ENCODE measurements at places on chromosomes 1 and 21.

- DNase-seq: no peak
Measured at GRCh38 chr1:29236712-29237128, 398 bp downstream of the PTPRU start.

GRCh38 chr1:93114391-93114790 lies 35.3 kb downstream of the MTF2 start:
- peak; percentile 44 for DNase-seq

DNA sequence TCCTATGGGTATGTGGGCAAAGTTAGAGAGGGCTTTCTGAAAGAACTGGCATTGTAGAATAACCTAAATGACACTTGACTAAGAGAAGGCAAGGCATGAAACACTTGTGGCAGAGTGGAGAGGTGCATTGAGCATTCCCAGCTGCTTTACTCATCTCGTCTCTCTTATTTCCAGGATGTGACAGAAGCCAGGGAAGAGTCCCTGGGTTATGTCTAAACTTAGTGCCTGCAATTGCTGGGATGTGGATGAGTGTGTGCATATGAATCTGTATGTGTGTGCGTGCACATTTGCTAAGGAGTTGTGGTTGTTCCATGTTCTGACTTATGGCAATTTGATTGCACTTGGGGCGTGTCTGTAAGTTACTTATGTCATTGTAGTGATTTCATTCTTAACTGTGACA lies 1326.5 kb upstream of the B3GALT2 start:
- DNase-seq: peak; percentile 66

DNA sequence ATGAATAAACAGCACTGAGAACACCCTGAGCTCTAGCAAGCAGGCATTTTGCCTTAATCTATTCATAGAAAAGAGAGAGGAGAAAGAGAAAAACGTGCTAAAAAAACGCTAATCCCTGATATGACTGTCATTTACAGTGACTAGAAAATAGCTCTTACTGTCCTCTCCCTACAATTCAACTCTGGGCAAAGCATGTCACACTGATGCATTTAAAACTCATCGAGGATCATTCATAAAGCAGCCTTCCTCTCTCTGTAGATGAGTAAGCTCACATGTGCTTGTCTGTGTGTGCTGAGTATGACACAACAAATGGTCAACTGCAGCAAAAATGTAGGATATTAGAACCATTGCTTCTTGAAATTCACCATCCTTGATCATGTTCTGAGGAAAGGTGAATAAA lies 109.0 kb downstream of the SGIP1 start:
- DNase-seq: peak; percentile 33

GRCh38 chr1:114152508-114153260 lies 985 bp downstream of the SYT6 start:
- peak; percentile 31 for DNase-seq

DNA sequence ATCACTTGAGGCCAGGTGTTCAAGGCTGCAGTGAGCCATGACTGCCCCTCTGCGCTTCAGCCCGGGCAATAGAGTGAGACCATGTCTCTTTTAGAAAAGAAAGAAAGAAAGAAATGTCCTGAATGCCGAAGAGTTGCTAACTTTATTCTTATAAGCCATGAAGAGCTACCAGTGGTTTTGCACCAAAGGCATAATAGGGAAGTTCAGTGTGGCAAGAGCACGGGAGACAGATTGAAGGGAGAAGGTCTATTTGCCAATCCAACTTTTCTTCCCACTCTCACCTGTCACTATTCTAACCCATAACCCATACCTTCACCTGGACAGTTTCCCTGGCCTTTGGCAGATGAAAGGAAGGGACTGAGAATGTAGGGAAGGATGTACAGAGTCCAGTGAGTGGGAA lies 4.4 kb upstream of the PEA15 start:
- no peak for DNase-seq

- DNase-seq: peak; percentile 47
Measured at GRCh38 chr1:238252033-238252802, 361.5 kb upstream of the ZP4 start.

DNA sequence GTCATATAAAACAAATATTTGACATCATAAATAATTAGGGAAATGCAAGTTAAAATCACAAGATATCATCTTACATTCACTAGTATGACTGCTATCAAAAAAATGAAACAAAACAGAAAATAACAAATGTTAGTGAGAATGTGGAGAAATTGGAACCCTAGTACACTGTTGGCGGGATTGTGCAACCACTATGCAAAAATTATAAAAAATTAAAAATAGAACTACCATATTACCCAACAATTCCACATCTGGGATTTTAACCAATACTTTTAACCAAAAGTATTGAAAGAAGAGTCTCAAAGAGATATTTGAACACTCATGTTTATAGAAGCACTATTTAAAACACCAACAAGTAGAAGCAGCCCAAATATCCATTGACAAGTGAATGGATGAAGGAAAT lies 797.2 kb upstream of the ADAMTS5 start:
- DNase-seq: peak; percentile 17

- DNase-seq: no peak
Measured at GRCh38 chr1:212242288-212242984, 42.8 kb upstream of the PPP2R5A start.

GRCh38 chr1:87765681-87766070 lies 437.0 kb downstream of the LMO4 start:
- DNase-seq: peak; percentile 48

- DNase-seq: peak; percentile 50
Measured at GRCh38 chr21:38505654-38506523, 7.6 kb upstream of the ERG start.

GRCh38 chr1:230113593-230114236 lies 46.7 kb downstream of the GALNT2 start:
- DNase-seq: peak; percentile 90

- DNase-seq: no peak
Measured at GRCh38 chr1:245798349-245798711, 643.5 kb downstream of the KIF26B start.

- DNase-seq: no peak
Measured at GRCh38 chr1:19366599-19367536, 54.7 kb downstream of the SLC66A1 start.

- DNase-seq: peak; percentile 37
Measured at GRCh38 chr1:94418664-94419655, 771 bp downstream of the ABCD3 start.

DNA sequence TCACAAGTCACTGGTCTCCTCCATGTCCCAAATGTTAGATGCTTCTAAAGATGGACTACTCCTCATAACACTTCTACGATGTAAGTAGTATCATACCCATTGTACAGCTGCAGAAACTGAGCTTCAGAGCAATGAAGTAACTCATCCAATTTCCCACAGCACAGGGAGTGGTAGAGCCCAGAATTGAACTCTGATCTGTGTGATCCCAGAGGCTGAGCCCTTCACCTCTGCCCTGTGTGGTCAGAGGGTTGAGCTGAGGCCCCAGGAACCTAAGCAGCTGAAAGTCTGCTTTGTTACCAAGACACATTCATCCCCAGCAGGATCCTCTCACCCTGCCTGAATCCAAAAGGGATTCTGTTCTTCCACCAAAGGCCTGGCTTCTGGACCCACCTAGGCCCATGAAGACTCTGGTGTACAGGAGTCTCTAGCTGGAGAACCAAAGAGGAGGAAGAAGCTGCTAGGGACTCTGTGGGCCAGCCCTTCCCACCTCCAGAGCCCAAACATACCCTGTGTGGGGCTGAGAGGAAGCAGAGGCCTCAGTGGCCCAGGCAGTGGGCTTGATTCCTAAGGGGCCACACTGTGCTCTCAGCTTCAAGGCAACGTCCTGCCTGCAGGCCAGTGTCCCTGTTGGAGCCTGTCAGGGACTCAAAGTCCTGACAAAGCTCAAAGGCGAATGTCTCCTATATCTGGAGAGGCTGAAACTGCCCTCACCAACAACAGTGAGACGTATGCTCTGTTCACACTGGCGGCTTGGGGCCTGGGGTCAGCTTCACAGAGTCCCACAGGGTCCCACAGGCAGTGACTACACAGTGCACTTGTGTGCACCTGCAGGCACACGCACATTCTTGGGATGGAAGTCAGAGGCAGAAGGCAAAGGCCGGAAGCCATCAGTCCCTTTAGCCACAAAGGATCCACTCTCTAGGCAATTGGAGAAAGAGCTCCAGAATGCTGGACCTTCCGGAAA lies 40.4 kb upstream of the SLC30A1 start:
- DNase-seq: no peak

- no peak for DNase-seq
Measured at GRCh38 chr1:156493154-156493631, 7.4 kb downstream of the MEF2D start.

DNA sequence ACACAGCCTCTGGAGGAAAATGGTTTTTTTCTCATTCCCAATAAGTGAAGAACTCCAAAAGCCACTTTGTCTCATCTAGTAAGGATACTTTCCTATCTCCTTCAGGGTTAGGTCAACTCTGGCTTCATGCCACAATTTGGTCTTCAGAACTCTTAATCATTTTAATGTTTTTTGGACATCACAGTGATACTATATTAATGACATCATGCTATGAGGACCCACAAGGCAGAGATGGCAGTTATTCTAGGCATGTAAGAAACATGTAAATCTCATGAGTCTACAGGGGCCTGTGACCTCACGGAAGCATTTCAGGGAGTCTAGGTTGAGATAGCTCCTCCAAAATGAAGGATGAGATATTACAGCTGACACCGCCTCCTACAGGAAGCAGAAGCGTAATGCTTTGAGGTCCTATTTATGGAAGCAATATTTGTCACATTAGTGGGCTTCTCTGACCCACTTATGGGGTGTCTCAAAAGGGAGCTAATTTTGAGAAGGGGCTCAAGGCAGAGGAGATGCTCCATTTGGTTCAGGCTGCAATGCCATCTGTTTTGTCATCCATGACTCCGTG lies 5.0 kb upstream of the GPR137B start:
- DNase-seq: no peak

DNA sequence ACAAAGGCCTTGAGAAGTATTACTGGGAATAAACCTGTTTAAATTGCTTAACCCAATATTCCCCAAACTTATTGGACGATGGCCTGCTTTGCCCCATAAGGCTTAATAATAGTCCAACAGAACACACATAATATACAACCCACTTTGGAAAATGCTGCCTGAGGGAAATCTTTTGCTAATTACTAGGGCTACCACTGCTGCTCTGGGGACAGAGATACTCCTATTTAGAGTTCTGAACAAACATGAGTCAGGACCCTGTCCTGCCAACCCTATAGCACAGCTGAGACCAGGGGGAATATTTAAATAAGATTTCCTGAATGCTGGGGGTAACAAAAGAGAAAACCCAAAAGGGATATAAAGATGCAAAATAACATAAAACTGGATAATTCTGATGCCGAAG lies 139.1 kb downstream of the BRINP2 start:
- no peak for DNase-seq

- no peak for DNase-seq
Measured at GRCh38 chr21:37294679-37295078, 27.5 kb upstream of the VPS26C start.

DNA sequence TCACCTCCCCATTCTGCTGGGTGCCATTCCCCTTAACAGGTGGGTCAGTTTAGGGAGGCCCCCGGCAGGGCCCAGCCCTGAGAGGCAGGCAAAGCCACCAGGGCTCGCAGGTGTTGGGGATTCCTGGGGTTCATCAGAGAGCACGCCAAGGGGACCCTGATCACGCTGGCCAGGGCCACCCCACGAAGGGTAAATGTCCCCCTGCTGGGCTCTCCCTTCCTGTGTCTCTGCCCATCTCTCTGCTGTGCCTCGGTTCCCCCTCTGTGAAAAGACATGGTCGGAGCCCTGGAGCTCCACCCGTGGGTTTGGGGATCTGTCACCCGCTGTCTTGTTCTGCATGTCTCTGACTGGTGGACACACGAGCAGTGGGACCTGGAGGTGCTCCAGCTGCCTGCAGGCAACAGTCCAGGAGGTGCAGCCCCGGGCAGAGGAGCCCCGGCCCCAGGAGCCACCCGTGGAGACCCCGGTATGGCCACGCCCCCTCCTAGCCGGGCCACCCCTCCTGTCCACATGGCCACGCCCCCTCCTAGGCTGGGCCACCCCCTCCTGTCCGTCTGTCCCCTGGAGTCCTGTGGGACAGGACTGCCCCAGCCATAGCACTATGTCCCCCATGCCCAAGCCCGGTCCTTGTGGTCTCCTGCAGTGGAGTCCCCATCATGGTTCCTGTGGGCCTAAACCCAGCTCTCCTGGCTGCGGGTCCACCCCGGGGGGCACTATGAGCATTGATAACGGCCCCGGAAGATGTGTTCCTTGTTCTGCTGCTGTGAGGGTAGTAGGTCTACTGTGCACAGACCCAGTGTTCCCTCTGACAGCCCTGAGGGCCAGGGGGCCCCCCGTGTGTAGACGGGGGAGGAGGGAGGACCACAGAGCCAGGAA lies 6.5 kb downstream of the AIRE start:
- DNase-seq: no peak

DNA sequence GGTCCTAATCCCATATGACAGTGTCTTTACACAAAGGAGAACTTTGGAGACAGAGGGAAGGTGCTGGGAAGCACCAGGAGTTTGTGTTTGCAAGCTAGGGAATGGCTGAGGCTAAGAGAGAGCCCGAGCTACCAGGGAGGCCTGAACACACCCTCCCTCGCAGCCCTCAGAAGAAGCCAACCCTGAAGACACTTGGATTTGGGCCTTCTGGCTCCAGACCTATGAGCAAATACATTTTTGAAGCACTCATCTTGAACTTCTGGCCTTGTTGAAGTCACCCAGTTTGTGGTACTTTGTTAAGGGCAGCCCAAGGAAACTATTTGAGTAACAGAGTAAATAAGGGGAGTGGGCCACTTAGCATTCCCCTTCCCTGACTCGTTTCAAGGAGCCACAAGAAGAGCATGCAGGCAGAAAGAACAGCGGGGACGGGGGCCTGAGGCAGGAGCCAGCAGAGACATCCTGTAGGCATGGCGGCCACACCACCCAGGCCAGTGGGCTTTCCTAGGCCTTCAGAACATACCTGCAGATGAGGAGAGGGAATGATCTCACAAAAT lies 13.2 kb upstream of the QSOX1 start:
- DNase-seq: no peak

- no peak for DNase-seq
Measured at GRCh38 chr1:117114877-117115276, 6.7 kb downstream of the TRIM45 start.

DNA sequence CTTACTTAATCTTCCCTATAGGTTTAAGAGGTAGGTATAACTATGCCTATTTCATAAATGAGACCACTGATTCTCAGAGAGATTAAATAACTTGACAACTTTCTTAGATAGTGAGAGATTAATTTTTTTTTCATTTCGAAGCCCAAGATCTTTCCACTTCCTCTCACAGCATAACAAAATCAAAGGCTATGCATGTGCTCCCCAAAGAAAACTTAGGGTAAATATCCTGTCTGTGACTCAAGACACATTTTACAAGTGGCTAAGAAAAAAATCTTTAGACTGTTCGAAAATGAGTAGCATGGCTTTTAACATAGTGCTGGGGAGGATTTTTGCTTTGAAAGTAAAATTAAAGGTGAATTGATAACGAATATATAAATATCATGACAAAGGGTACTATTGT lies 8.2 kb upstream of the C1orf141 start:
- DNase-seq: no peak

GRCh38 chr1:213720032-213720431 lies 267.7 kb upstream of the PROX1 start:
- DNase-seq: no peak

DNA sequence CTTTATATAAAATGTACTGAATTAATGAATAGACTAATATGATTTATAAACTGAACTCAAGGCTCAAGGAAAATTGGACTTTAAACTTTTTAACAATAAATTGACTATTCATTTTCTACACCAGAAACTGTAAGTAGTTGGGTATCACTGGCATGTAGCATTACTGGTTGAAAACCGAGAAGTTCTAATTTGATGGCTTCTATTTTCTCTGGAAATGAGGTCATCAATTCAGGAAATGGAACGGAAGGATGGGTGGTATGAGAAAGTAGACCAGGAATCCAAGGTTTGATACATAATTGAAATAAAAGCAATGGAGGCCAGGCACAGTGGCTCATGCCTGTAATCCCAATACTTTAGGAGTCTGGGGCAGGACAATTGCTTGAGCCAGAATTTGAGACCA lies 50.4 kb downstream of the RERE start:
- no peak for DNase-seq

Measured in LHCN-M2 (cell line).